Activated CD4-positive, CD25-positive, alpha-beta regulatory T cell (primary cell): ENCODE measurements at places on chromosomes 2 and 18.

- DNase-seq = no peak
These were observed 120.0 kb downstream of the MAP4K4 start for GRCh38 chr2:101817481-101817880.

DNA sequence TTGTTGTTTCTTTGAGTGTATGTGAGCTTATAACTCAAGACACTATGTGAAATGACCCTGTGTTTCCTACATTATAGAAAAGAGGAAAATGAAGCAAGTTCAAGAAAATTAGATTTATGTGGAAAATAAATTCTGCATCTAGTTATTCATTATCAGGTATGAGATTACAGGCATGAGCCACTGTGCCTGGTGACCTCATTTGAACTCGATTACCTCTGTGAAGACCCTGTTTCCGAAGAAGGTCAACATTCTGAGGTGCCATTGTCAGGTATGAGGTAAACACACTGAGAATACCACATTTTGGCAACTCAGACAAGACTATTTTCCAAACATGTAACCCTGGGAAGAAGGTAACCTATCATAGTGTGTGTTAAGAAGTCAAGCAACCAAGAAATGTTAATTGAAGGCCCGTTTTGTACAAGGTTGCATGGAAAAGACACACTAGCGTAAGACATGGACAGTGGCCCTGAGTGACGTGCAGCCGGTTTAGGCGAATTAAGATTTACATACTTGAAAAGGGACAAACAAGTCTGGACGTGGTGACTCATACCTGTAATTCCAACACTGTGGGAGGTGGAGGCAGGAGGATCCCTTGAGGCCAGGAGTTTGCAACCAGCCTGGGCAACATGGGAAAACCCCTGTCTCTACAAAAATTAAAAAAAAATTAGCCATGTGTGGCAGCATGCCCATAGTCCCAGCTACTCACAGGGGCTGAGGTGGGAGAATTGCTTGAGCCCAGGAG is 186.6 kb downstream of the NEDD4L start:
- DNase-seq = no peak

DNA sequence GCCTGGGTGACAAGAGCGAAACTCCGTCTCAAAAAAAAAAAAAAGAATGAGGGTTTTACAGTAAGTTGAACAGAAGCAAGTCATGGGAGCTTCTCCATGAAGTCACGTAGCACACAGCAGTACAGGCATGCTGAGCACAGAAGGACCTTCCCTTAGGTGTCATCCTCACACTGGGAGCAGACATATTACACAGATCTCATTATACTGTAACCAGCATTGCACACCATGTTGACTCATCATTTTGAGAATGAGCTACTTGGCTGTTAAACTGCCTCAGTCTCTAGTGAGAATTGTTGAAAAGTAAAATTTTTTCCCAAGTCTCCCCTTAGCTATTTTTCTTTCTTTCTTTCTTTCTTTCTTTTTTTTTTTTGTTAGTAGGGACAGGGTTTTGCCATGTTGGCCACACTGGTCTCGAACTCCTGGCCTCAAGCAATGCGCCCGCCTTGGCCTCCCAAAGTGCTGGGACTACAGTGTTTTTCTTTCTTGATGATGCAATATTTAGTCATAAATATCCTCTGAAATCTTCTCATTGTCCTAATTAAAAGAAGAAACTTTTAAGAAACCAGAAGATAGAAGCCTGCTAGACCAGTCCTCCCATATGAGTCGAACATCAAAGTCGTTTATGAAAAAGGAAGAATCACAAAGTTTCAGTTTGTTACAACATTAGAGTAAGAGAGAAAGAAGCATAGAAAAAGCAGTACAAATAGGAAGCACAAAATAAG is 37.9 kb upstream of the PPP1CB start:
- DNase-seq = no peak

DNA sequence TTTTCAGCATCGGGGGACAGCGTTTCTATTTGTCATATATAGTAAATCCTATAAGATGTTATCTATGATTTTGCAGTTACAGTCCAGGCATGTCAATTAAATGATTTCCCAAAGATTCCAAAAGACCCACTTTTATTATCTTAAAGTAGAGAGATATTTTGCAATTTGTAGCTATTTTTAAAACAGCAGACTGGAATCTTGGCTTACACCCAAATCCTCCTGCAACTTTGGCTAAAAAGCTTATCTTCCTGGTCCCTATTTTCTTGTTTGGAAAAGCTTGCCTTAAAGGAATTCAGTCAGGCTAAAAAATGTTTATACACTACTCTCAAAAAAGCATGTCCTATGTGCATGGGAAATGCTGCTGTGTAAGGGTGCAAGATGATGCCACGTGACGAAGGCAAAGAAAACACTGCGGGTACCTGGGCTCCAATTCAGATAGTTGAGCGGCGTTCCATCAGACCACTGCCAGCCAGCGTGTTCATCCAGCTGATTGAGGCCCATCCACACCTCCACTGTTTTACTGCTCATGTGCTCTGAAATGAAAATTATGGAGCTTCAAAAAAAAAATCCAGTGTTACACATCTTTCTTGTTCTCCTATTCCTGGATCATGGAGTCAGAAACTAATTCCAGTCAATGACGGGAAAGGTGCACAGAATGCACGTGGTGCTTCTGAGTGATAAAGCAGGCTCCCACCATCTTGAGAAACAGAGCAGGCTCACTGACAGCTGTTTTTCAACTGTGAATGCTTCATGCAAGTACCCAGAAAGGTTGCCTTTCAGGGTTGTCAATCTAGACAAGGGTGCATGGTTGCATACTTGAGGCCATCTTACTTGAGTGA is 33.8 kb downstream of the PLA2R1 start:
- DNase-seq = no peak

DNA sequence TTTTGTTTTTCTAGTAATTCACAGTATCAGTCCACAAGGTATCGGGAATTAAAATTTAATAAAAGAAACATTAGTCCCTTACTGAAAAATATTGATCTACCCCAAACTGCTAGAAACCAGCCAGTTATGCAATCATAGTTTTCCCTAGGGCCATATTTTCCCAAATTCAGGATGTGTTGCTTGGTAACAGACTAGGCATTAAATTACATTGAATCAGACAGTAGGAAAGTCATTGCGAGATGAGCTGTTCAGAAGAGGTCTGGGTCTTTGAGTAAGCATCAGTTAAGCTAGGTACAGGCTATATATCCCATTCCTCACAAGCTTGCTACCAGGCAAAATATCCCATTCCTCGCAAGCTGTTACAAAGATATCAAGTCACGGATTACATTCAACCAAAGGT is 123.0 kb upstream of the CCDC150 start:
- DNase-seq = no peak

DNA sequence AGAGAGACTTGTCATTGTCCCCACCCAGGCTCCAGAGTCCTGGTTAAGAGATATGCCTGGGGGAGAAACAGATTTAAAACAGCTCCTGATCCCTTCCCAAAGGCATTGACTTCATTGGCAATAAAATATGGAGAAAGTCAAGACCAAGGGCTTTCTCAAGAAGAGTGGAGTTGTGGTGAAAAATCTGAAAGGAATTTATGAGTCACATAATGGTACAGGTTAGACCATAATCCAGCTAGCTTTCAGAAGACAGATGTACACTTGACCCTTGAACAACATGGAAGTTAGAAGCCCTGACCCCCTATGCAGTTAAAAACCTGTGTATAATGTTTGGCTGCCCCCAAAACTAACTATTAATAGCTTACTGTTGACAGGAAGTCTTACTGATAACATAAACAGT is 599.1 kb upstream of the SOX11 start:
- DNase-seq = no peak

GRCh38 chr2:37449761-37450296 is 105.4 kb downstream of the QPCT start:
- no peak for DNase-seq

GRCh38 chr18:58297198-58297597 is 253.2 kb downstream of the NEDD4L start:
- no peak for DNase-seq

DNA sequence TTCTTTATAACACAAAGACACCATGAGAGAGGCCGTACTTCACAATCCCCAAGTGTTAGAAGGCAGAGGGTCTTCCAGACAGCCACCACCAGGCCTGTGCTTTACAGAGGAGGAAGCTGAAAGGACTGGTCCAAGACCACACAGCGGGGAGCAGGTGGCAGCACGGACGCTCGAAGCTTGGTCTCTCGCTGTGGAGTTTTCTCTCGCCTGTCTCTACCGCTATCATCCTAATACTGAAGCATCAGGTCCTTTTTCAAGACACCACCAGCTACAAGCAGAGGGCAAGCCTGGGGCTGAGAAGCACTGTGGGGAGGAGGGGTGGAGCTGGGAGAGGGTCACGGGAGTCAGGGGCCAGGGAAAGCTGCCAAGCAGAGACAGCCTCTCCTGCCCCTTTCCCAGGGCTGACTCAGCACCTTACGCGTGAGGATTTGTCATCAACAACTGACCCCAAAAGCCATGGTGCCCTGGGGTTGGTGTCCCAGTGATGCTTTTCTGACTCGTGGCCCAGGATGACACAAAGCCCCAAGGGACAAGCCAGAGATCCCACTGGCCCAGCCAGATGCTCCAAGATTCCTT is 31.9 kb upstream of the FOSL2 start:
- DNase-seq = no peak

GRCh38 chr2:19866771-19867170 is 35.0 kb downstream of the TTC32 start:
- DNase-seq = no peak

GRCh38 chr2:237649541-237650454 is 22.4 kb downstream of the LRRFIP1 start:
- no peak for DNase-seq

DNA sequence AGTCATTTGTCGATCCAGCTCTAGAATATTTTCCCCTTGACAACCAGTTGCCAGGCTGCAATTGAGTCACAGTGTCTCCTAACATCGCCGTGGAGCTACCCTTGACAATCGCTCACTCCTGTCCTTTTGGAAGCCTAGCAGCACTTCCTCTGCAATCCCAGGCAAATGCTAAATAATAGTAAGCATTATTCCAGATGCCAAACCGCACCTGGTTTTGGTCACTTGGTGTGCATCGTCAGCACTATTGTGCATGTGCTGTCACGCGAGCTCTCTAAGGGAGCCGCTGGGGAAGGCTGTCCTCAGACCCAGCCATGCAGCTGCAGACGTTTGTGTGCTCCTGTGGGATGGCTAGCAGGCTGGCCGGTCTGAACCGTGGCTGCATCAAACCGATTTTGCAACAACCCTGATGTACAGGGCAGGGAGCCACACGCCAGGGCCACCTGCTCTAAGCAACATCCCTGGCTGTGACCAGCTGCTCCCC is 549.5 kb upstream of the ID2 start:
- DNase-seq = no peak

DNA sequence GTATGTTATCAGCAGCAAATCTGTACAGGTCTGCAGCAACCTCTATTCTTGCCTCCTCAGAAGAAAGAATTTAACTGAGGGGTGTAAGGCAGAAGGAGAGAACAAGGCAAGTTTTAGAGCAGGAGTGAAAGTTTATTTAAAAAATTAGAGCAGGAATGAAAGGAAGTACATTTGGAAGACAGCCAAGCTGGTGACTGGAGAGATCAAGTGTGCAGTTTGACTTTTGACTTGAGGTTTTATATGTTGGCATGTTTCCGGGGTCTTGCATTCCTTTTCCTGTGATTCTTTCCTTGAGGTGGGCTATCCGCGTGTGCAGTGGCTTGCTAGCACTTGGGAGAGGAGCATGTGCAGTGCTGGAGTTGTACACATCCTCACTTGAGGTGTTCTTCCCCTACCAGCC is 16.5 kb upstream of the CERS6 start:
- DNase-seq = no peak

DNA sequence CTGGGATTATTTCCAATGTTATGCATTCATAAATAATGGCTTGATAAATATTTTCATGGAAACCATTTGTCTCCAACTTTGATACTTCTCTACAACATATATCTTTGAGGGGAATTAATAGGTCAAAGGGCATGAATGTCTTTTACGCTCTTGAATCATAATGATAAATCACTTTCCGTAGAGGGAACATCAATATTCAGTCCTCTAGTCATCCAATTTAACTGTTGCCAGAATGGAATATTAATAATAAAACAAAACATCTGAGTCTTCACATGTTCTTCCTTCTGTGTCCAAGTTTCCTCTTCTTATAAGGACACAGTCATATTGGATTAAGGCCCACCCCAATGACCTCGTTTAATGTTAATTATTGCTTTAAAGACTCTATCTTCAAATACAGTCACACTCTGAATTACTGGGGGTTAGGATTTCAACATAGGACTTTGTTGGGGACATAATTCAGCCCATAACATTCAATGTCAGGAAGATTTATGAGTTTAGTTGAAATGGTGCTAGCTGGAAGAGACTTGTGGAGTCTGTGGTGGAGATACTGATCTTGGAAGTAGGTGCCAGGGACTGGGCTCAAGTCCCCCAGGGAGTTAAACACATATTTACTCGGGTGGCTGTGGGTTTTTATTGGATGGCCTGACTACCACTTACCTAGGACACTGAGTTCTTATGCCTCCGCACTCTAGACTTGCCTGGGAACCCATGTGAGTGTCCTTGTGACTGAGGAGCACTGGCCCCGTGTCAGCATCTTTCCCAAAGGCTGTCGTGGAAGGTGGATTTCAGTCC is 85.0 kb upstream of the SEC11C start:
- DNase-seq = no peak

DNA sequence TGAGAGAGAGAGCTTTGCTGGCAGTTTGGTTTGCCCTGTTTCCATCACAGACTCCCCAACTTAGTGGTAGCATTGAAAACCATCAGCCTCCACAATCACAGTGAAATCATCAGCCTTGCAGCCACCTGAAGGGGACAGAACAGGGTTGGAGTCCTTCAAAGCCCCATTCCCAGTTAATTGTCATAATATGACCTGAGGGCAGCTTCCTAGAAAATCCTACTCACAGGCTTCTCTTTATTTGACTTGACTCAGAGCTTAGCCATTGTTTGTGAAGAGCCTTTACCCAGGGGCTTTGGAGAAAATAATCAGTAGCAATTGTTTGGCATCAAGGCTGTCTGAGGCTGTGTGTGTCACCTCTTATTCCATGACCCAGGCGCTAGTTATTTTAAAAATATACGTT is 308.7 kb downstream of the CBLN2 start:
- DNase-seq = no peak

DNA sequence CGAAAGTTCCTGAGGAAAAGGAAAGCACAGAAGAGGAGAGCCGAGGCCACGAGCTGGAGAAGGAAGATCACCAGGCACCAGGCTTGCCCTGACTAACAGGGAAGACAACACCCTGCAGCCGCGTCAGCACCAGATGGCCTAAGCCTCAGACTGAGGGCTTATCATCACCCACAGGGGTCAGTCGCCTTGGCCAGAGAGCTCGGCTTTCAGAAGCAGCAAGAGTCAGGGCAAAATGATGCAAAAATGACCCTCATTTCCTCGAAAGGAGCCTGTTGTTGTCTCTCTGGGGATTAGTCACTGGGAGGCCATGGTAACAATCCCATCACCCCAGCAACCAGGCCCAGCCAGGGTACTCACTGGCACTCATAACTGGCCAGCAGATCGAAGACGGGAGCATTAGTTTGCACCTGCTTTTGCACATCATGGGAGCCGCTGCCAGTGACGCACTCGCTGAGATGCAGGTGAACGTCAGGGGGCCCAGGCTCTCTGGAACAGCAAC is 42.7 kb upstream of the ZFP36L2 start:
- no peak for DNase-seq

- DNase-seq = no peak
These were observed 5.4 kb upstream of the CRYGC start for GRCh38 chr2:208134928-208135586.

GRCh38 chr2:137838255-137839092 is 125.8 kb upstream of the HNMT start:
- DNase-seq = no peak

- DNase-seq = no peak
These were observed 345.4 kb downstream of the PARD3B start for GRCh38 chr2:204890680-204891079.

GRCh38 chr2:183124957-183125255 is 663 bp downstream of the NUP35 start:
- no peak for DNase-seq

GRCh38 chr2:126950504-126950903 is 51.8 kb downstream of the TEX51 start:
- DNase-seq = no peak
